Prostate gland (tissue), 2 donors: ENCODE measurements at places on chromosomes 16 and 17.

- no peaks in the 10 kb centered on the region for H3K4me1 ChIP-seq
- no peak overlapping the region for H3K4me3 ChIP-seq
- no peaks in the 10 kb centered on the region for H3K36me3 ChIP-seq
- no peaks in the 10 kb centered on the region for H3K27me3 ChIP-seq
Measured at GRCh38 chr16:50273888-50274325, 7.6 kb downstream of the ADCY7 start.

DNA sequence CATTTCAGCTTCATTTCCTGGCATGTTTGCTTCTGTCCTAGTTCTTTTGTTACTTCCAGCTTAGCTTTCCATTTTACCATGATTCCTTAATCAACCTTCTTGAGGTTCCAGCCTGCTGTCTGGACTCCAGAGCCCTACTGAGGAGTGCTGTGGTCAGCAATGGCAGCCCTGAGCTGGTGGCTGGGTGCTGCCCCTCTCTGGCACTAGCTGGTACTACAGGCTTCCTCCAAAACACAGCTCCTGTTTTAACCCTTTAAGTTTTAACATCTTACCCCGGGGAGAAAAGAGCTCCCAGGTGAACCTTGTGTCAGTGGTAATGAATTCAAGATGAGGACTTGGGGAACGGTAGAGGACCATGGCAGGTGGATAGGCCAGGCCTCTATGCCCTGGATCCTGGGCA lies 395.5 kb downstream of the TMEM114 start:
- H3K4me1 ChIP-seq = no peaks in the 10 kb centered on the region
- no peak overlapping the region for H3K27ac ChIP-seq
- H3K4me3 ChIP-seq = no peak overlapping the region
- H3K27me3 ChIP-seq = no peaks in the 10 kb centered on the region
- no peaks in the 10 kb centered on the region for H3K36me3 ChIP-seq

DNA sequence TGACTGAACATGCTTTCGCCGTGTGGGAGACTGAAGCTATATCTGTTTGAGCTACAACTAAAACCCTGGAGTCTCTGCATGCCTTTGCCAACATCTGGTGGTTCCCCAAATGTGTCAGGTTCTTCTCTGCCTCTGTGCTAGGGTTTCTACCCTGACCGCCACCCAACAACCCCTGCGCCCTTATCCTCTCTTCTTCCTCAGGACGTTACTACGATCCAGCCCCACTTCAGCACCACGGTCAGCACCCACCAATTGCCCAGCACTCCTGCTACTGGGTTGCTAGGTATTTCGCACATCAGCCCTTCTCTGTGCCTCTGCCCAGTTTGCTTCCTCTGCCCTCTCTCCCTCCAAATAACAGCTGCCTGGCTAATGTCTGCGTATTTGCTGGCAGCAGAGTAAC lies 106.3 kb upstream of the HSBP1 start:
- H3K27ac ChIP-seq = no peak overlapping the region
- peak; percentile 8 for DNase-seq
- no peak overlapping the region for H3K4me3 ChIP-seq
- H3K36me3 ChIP-seq = no peaks in the 10 kb centered on the region
- no peaks in the 10 kb centered on the region for H3K4me1 ChIP-seq

- H3K4me3 ChIP-seq = no peak overlapping the region
- DNase-seq = no peak
- no peaks in the 10 kb centered on the region for H3K36me3 ChIP-seq
- no peaks in the 10 kb centered on the region for H3K27me3 ChIP-seq
- H3K4me1 ChIP-seq = no peaks in the 10 kb centered on the region
Measured at GRCh38 chr17:66540131-66540781, 237.8 kb downstream of the PRKCA start.

- no peak overlapping the region for H3K27ac ChIP-seq
- H3K36me3 ChIP-seq = no peaks in the 10 kb centered on the region
- no peak overlapping the region for H3K4me3 ChIP-seq
- H3K4me1 ChIP-seq = peaks cover 3% of the 10 kb centered on the region
Measured at GRCh38 chr17:75995385-75995925, 5.2 kb upstream of the CDK3 start.

DNA sequence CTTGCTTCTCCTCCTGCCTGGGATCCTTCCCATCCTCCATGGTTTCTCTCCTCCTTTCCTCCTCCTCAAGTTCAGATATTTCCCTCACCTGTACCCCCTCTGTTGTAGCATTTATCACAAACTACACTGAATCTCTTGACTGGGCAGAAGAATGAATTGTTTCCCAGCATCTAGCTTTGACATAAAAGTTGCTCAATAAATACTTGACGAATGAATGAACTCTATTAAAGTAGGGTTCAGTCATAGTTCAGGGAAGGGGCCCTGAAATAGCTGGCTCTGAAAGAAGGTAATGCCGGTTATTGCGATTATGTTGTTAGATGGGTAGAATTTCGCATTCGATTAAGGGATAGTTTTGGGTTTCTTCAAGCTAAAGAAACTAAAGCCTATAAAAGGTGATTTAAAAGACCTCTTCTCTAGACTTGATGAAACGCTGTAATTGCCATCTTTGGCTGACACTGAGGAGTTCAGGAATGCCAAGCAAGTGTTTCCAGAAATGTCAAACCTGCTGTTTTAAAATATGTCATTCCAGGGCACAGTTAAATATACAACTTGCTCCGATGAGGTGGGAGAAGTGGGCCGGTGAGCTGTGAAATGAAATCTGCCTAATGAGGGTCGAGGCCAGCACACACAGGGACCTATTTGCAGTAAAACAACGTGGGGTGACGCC lies 1.0 kb upstream of the CPD start:
- DNase-seq = no peak
- no peak overlapping the region for H3K4me3 ChIP-seq
- H3K36me3 ChIP-seq = no peaks in the 10 kb centered on the region
- no peaks in the 10 kb centered on the region for H3K27me3 ChIP-seq
- peak overlapping the region; percentile 88 for H3K27ac ChIP-seq

- no peaks in the 10 kb centered on the region for H3K4me1 ChIP-seq
- no peak overlapping the region for H3K4me3 ChIP-seq
- peak overlapping the region; percentile 14 for H3K27ac ChIP-seq
Measured at GRCh38 chr17:59427425-59427921, 96.0 kb downstream of the YPEL2 start.

DNA sequence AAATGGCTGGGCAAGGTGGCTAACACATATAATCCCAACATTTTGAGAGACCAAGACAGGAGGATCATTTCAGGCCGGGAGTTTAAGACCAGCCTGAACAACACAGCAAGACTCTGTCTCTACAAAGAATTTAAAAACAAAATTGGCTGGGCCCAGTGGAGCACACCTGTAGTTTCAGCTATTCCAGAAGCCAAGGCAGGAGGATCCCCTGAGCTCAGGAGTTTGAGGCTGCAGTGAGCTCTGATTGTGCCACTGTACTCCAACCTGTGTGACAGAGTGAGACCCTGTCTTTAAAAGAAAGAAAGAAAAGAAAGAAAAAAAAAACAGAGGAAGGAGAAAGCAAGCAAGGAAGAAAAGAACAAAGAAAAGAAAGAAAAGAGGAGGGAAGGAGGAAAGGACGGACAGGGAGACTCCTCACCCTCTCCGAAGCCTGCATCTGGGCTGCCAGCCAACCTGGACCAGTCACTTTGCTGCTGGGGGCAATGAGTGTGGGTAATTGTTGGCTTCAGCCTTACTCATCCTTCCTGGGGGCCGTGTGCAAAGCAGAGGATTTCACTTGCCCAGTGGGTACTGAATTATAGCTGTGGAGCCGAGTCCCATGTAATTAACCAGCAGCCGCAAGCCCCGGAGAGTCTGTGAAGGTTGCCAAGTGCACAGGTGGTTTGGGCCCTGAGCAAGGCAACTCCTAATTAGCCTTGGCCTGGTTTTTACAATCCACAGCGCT lies 6.7 kb upstream of the MT4 start:
- no peaks in the 10 kb centered on the region for H3K4me1 ChIP-seq
- H3K36me3 ChIP-seq = no peaks in the 10 kb centered on the region
- no peak overlapping the region for H3K27ac ChIP-seq

DNA sequence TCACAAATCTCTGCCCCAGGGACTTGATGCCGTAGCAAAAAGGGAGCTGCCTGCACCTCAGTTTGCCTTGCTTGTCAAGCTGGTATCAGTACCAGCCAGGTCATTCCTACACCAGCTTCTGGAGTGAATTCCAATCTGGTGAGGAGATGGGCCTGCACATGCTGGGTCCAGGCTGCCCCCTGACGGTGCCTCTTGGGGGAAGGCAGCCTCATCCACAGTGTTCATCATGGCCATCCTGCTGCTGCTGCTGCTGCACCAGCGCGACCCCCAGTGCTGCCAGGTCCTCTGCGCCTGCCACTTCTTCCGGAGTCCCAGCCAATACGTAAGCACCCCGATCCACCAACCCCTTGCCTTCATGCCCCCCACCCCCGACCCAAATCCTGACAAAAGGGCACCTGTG lies 8.3 kb downstream of the MRPL27 start:
- H3K4me1 ChIP-seq = no peaks in the 10 kb centered on the region
- H3K36me3 ChIP-seq = peaks cover 25% of the 10 kb centered on the region
- DNase-seq = no peak
- no peak overlapping the region for H3K27ac ChIP-seq
